Activated T-cell treated with anti-CD3 and anti-CD28 coated beads, Interleukin-2, amount 50 U/mL, for 24 hours (primary cell): ENCODE measurements at places on chromosomes 7 and 10.

GRCh38 chr7:132508724-132509353 lies 67.4 kb downstream of the PLXNA4 start:
- H3K36me3 ChIP-seq = no peaks in the 10 kb centered on the region
- peaks cover 10% of the 10 kb centered on the region for H3K4me1 ChIP-seq
- DNase-seq = no peak
- H3K27ac ChIP-seq = no peak overlapping the region

DNA sequence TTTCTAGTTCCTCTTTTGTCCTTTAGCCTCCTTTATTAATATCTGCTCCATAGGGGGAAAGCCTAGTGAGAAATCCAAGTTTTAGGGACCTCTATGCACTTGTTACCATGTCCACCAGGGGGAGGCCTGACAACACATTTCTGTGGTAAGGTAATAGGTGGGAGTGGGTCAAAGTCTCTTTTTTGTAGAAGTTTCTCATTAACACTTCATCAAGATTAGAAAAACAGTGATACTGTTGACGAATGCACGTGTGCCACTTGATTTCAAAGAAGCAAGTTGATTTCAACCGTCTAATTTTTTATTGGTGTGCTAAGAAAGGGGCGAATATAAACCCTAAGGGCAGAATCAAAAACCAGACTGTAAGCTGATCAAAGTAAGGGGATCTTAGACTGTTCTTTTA lies 30.6 kb downstream of the CISD1 start:
- peak; percentile 48 for DNase-seq
- H3K27me3 ChIP-seq = peaks cover 4% of the 10 kb centered on the region
- H3K27ac ChIP-seq = no peak overlapping the region
- peaks cover 4% of the 10 kb centered on the region for H3K4me1 ChIP-seq

DNA sequence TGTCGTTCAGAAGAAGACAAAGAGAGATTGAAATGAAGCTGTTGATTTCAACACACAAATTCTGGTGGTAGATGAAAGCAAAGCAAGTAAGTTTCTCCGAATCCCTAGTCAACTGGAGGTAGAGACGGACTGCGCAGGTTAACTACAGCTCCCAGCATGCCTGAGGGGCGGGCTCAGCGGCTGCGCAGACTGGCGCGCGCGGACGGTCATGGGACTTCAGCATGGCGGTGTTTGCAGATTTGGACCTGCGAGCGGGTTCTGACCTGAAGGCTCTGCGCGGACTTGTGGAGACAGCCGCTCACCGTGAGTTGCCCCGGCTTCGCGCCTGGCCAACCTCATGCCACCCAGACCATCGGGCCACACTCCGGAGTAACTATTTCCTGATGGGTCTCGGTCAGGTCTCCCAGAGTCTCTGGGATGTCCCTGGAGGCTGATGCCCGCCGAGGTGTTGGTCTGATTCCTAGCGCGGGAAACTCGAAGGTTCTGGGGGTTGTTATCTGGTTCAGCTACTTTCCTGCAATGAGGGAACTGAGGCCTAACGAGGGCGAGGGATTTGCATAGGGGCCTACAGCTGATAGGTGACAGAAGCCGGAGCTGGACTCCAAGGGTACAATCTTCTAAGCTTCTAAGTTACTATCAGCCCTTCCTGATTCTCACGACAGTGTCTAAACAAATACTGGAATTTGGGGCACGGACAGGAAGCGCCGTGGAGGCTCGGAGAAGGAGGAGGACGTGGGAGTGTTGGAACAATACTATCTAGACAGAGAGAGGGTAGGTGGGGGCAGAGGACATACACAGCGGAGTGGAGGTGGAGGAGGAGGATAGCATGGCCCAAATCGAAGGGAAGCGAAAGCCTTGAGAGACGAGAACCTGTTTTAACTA lies at the start of gene RPP30:
Gene RPP30 (plus strand): TSS at position 209 of the 882 bp plus-strand sequence. CDS start 13 bp downstream, at position 222.
- DNase-seq = peak; percentile 89
- peak within 1 kb of the TSS; percentile 99 for H3K27ac ChIP-seq
- H3K27me3 ChIP-seq = peaks cover 29% of the 10 kb centered on the region
- H3K4me1 ChIP-seq = peaks cover 38% of the 10 kb centered on the region
- peak within 1 kb of the TSS; percentile 91 for H3K4me3 ChIP-seq
- peaks cover 48% of the 10 kb centered on the region for H3K36me3 ChIP-seq

DNA sequence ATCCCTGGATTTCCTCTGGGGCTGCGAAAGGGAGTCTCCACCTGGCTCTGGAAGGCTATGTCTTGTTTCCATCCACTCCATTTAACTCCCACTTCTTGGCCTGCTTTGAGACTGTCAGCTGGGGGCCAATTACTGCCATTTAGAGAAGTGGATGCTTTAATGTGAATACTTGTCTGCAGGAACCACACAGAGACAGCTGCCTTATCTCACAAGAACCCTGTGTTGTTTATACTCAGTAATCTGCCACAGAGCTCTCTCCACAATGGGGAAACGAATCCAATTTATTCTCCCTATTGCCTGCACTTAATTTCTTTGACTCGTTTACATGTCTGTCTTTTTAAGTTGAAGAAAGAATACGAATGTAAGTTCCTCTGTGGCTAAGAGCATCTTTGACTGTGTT lies 787.0 kb upstream of the C7orf33 start:
- H3K27ac ChIP-seq = no peak overlapping the region
- DNase-seq = no peak

DNA sequence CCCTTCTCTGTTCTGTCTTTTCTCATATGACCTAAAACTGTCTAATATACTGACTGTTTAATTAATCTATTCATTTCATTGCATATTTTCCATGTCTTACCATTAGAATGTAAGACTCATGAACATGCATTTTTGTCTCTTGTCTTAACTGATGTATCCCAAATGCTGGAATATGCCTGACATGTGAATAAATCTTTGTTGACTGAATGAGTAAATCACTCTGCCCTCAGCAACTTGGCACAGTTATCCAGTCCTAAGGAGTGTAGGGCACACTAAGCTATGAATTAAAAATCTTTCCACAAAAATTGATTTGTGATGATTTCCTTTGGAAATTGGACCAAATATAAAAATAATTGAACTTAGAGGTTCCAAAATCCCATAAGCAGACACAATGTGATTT lies 111.3 kb downstream of the ETV1 start:
- no peak for DNase-seq
- no peaks in the 10 kb centered on the region for H3K27me3 ChIP-seq
- H3K4me3 ChIP-seq = no peak overlapping the region
- no peaks in the 10 kb centered on the region for H3K36me3 ChIP-seq
- no peak overlapping the region for H3K27ac ChIP-seq

DNA sequence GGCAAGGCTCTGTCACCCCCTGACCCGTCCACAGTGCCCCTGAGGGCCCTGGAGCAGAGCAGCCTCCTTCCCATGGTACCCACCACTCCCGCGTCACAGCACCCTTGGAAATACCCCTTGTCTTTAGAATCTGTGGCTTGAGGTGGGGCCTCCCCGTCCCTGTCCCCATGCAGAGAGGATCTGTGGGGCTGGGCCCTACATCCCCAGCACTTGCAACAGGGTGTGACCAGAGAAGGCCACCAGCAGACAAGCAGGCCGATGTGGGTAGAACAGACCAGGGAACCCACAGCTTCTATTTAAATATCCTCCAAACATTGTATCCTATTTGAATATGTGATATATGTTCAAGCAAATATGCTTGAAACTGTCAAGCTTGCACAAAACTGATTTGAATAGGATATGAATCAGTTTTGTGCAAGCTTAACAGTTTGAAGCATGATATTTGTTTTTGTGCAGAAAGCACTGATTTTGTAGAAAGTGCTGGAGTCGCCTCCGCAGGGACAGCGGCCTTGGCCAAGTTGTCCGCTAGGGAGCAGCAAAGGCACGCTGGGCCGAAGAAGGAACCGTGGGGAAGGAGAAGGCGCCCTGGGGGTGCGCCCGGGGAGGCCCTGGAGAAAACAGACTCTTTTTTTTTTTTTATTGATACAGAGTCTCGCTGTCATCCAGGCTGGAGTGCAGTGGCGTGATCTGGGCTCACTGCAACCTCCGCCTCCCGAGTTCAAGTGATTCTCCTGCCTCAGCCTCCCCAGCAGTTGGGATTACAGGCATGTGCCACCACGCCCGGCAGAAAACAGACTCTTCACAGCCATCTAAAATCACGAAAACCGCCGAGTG lies 2.2 kb downstream of the CFAP46 start:
- H3K36me3 ChIP-seq = no peaks in the 10 kb centered on the region
- peaks cover 68% of the 10 kb centered on the region for H3K27me3 ChIP-seq
- H3K27ac ChIP-seq = no peak overlapping the region
- H3K4me3 ChIP-seq = no peak overlapping the region

DNA sequence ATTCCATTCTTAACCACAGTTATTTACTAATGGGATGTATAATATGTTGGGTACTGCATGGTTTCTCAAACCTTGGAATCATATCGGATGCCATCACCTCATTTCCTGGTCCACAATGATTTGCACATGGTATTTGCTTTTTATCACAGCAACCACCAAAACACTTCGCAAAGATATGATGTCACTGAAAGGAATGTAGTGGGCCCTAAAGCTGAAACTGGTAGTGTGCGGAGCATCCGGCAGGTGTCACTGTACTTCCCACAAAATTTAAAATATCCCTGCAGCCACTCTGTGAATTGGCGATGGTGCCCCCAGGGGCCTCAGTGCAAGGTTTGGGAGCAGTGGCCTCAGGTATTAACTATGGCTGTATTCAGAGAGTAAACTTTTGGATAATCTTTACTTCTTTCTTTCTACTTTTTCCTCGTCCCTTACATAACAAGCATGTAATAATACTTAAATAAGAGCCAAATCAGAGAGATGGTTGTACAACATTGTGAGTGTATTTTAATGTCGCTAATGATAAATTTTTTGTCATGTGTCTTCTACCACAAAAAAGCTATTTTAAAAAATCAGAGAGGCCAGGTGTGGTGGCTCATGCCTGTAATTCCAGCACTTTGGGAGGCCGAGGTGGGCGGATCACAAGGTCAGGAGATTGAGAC lies 66.2 kb downstream of the FAM241B start:
- H3K27ac ChIP-seq = no peak overlapping the region
- peaks cover 27% of the 10 kb centered on the region for H3K27me3 ChIP-seq
- no peak overlapping the region for H3K4me3 ChIP-seq
- no peaks in the 10 kb centered on the region for H3K36me3 ChIP-seq

DNA sequence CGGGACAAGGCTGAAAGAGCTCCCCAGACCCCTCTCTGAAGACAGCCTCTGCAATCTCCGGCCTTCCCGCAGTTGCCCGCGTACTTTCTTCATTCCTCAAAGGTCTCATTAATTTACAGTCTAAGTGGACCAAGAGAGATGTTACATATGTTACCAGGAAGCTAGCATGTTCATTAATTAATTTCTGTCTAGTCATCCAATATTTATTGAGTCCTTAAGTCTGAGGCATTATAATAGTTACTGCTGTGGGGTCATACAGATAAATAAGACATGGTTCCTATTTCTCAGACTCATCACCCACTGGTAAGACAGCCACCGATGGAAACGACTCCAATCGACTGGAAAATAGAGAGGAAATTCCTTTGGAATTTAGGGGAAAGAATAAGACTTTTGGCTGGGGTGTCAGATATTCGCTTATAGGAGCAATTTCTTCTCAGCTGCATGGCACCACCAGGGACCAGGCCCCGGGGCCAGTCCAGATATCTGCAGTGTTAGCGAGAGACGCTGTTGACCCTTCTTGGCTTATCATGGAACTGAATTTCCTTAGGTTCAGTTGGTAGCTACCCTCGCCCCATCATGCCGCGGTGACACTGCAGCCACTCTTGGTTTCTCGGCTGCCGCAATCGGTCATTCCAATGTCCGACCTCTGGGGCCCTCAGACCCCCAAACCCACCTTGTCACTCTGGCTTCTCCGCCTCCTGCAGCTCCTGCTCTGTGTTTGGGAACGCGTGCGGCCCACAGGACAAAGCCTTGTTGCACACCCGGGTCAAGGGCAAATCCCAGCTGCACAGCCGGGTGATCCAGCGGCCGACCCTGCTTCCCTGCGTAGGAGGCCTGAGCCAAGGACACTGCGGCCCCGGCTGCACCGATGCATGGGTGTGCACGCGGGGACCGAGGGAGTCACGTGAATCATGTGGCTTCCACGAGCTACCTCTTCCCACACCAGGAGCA lies 383.2 kb downstream of the DNAJB6 start:
- H3K36me3 ChIP-seq = no peaks in the 10 kb centered on the region
- no peak overlapping the region for H3K4me3 ChIP-seq
- DNase-seq = no peak
- H3K27ac ChIP-seq = no peak overlapping the region
